ENCODE measurements at places on chromosomes 3 and 15.

DNA sequence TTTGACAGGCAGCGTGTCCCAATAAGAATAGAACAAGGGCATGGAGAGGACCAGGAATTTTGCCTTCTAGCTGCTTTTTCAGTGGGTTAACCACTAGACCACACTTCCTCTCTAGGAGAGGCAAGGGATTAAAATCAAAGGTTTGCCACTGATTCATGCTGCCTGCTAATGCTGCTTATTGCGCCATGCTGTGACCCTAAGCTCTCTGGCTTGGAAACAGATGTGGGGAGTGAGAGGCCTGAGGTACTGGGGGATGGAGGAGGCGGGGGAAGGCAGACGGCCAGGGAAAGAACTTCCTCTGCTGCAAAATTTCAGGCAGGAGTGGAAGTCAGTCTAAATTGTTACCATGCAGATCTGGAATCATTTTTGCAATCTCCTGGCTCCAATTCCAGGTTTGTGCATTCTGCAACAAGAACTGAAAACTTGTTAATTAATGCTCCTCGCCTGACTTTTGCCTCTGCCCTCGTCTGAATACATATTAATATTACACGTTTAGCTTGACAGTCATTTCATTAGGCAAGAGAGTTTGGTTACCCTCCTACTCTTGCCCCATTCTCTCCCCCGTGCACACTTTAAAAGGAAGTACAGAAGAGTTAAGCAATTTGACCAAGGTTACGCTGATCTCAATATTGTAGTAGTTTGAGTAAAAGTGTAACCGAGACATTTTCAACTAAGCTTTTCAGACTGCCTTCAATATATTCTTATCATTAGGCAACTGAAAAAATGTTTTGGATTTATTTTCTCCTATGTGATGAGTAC lies 121.7 kb upstream of the SPRED1 start:
- DNase-seq = no peak

DNA sequence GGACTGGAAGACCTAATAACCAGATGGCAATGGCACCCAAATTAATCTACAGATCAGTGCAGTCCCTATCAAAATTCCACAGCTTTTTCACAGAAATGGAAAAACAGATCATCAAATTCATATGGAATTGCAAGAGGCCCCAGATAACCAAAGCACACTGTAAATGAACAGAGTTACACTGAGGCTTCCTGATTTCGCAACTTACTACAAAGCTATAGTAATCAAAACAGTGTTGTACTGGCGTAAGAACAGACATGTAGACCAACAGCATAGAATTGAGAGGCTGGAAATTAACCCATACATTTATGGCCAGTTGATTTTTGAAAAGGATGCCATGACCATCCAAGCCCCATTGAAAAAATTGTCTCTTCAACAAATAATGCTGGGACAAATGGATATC lies 16.2 kb downstream of the XPC start:
- no peak for DNase-seq

DNA sequence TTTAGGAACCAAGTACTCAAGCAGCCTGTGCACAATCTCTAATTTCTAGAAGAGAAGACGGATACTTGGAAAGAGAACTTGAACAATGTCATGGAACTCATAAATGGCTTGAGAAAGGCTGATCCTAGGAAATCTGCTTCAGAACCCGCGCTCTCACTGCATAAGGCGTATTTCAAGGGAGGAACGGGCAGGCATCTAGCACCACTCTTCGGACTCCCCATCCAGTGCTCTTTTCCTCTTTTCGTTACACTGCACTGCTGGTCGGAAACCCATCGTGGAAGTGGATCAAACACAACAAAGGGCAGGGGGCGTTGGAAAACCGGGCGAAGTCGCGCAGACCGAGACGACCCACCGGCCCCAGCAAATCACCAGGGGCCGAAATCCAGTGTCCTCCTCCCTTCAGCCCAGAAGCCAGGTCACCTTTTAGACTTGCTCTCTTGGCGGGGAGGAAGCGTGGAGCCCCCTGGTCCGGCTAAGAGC lies 539 bp upstream of the TLNRD1 start:
- DNase-seq = no peak

GRCh38 chr15:74863239-74864056 lies 9.7 kb downstream of the SCAMP2 start:
- DNase-seq = no peak

- no peak for DNase-seq
Measured at GRCh38 chr3:124347418-124347817, 355.5 kb upstream of the ROPN1 start.

DNA sequence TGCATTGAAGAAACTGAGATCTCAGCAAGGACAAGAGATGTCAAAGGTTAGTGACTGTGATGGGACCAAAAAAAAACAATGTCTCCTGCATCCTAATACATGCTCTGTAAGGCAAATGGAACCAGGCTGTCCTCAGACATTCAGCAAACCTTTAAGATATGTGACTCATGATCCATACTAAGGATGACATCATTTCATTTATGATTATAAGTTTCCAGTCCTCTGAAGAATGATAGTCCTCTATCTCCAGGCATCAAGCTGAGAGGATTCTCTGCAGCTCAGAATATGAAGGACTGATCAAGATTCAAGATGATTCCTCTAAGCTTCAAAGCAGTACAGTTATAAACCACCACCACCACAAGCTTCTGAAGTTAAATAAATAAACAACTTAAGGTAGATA lies 47.6 kb downstream of the SSR3 start:
- DNase-seq = no peak

DNA sequence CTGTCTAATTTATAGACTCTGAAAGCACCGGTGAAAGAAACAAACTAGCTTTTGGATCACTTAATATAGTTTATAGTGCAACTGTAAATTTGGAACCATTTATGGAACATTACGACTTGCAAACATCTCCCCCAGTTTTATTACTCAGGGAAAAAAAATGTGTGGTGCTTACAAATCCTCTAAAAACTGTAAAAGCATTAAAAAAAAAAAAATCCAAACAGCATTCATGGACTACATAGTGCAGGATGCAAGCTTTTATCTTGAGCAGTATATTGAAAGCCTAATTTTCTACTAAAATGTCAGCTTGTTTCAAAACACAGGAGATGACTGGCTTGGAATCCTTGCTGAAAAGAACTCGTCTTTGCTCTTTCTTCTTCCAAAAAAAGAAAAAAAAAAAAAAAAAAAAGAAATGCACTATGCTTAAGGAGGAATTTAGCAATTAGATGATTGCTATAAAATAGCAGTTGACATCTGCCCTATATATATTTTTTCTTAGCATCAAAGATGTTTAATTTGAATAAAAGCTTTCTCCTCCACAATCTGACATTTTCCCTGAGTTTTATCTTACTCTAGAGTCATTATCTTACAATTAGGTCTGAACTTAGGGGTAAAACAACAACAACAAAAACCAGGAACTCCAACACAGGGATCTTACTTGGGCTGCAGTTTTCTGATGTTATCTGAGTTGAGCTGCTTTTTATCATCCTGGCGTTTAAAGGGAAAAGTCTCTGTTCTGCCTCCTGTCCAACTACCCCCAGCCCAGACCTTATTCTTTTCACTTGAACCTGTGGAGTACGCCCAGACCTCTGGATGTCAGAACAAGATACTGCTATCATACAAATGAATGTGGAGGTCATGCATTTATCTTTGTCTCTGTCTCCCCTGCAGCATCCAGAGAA lies 62.6 kb upstream of the PDZRN3 start:
- no peak for DNase-seq

- no peak for DNase-seq
Measured at GRCh38 chr3:146715170-146715569, 110.0 kb upstream of the PLSCR5 start.

DNA sequence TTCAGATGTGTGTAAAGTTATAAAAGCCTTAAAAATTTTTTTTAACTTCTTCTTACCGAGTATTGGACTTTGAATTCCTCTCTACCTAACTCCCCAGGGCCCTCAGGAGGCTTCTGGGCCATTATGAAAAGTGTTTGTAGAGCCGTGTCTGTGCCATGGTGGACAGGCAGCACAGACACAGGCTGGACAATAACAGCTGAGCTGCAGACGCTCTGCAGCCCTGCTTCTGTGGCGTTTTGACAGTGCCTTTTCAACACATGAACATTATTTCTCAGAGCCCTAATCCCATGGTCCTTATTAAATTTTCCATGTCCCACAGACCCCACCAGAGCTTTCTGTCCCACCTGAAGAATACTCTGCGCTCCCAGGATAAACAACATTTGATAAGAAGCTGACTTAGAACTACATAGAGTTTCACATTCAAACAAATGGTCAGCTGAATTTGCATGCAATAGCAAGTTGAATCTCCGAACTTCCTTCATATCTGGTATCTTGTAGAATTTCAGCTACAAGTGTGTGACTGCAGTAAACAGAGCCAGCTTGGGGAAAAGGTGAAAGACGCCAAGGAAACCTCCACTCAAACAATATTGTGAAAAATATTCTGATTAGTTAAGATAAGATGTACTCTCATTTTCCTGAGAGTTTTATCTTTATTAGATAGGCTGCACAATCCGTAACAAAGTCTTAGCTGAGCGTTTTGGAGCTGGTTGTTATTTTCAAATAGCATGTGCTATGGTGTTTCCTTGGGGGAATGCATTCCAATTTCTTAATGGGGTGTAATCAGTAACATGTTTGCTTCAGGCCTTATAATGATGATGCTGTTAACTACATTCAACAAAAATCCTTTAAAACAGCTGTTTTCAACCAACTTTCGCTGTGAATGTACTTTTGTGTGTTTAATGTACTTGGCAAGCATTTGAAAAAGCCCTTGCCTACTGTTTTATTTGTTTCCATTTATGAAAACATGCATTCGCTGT lies 378.2 kb downstream of the MECOM start:
- DNase-seq = no peak

GRCh38 chr3:88444251-88444650 lies 294.5 kb downstream of the C3orf38 start:
- DNase-seq = no peak

- no peak for DNase-seq
Measured at GRCh38 chr3:48119505-48120193, 68.6 kb downstream of the CDC25A start.

DNA sequence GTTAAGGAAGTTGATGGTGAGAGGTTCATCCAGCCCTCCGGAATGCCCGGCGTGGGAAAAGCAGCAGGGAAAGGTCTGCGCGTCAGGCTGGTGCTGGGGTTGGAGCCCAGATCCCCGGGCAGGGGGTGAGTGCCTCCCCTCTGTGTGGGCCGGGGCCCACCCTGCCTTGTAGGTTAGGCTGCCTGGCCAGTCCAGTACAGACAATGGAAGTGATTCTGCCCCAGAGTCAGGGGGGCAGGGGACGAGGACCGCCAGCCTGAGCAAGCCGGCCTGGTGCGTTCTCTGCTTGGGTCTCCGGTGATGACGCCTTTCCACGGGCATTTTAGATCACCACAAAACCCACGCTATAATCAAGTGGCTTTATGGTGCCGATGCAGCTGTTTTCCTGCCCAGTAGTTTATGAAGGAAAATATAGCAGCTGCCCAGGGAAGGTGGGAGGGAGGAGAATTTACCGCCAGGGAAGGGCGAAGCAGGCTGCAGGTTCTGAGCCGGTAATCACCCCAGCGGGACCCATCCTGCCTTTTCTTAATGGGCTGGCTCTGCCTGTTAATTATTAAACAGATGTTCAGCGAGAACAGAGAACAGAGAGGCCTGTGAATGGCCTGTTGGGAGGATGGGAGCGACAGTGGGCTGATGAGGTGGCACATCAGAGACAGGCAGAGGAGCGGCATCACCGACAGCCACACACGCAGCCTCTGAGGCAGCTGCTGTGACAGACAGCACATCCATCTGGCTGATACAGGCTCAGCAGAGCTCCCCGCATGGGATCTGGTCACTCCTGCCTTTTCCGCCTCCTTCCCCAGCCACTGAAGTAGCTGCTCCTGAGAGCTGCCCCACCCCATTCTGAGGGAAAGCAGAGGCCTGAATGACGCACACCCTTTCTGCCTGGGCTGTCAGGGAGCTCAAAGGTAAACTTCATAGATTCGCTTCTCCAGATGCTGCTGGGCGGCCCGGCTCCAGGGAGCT lies 35.2 kb downstream of the BDH1 start:
- DNase-seq = no peak

- DNase-seq = no peak
Measured at GRCh38 chr15:80999623-81000036, 1.1 kb upstream of the TLNRD1 start.

DNA sequence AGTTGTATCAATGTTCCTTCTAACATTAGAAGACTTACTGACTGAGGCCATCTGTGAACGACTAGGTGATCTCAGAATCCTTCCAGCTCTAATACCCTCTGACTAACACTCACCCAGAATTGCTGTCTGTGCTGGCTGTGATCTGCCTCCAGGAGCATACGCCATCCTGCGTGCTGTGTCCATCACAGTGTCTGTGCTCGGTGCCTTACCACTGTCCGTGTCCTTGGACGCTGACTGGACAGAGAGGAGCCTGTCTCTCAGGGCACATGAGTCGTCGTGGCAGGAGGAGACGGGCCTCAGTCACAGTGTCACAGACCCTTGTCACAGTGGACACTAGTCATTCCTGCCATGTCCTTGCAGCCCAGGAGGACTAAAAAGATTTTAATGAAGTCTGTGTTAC lies 83.1 kb downstream of the LMLN start:
- DNase-seq = no peak

Measured in activated naive CD4-positive, alpha-beta T cell (primary cell).